Suprapubic skin (tissue), 4 donors: ENCODE measurements at places on chromosomes 2 and 18.

DNA sequence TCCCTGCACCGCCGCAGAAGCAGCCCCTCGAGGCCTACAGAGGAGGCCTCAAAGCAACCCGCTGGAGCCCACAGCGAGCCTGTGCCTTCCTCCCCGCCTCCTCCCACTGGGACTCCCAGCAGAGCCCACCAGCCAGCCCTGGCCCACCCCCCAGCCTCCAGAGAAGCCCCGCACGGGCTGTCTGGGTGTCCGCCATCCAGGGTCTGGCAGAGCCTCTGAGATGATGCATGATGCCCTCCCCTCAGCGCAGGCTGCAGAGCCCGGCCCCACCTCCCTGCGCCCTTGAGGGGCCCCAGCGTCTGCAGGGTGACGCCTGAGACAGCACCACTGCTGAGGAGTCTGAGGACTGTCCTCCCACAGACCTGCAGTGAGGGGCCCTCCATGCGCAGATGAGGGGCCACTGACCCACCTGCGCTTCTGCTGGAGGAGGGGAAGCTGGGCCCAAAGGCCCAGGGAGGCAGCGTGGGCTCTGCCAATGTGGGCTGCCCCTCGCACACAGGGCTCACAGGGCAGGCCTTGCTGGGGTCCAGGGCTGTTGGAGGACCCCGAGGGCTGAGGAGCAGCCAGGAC is 31.2 kb downstream of the GPC1 start:
- no peak for DNase-seq

- DNase-seq: no peak
Observed at GRCh38 chr2:149353421-149353820, 23.0 kb downstream of the LYPD6 start.

GRCh38 chr2:16661936-16662839 is 3.4 kb downstream of the CYRIA start:
- DNase-seq: no peak

GRCh38 chr2:30678410-30679137 is 128.7 kb downstream of the CAPN13 start:
- no peak for DNase-seq

- no peak for DNase-seq
Observed at GRCh38 chr2:32067549-32067948, 4.2 kb downstream of the SPAST start.

DNA sequence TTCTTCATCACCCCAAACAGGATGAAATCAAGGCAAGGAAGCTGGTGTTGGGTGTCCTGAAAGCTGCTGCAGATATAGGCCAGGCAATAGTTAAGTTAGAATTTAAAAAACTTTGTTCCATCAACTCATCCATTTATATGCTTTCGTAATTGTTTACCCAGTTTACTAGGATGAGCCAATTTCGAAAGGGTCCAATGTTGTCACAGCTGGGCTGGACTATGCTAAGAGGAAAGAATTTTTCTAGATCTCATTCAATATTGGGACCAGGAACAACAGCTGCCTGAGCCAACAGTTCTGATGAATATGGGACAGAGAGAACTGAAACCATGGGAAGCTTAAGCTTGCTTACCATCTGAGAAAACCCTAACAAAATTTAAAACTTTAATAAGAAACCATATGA is 21.6 kb upstream of the SP3 start:
- DNase-seq: no peak
